ENCODE measurements at places on chromosomes 7 and 10. TPM values are rescaled to one million over a fixed set of nuclear protein-coding genes. Genes with fewer than 3 reads are reported as not detected.

- peak; percentile 37 for DNase-seq
Measured at GRCh38 chr10:117425974-117426566, 50.8 kb upstream of the PDZD8 start.

The HKDC1 gene
- total RNA-seq, result 0.03 TPM

DNA sequence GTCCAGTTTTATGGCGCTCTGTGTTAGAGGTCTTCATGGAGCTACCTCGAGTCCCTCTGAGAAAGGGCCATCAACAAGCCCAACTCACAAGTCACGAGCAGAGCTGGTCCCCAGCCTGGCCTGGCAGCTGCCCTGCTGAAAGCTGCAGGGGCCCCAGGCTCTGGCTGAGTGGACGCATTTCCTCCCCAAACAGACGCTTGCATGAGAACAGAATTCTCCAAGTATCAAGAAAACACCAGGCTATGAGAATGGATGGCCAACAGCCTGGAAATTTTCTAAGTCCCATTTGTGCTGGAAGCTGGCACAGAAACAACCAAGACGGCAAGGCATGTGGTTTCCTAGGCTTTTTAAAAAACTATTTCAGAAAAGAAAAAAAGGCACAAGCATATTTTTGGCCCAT is 114.8 kb downstream of the FAM53B start:
- no peak for DNase-seq

DNA sequence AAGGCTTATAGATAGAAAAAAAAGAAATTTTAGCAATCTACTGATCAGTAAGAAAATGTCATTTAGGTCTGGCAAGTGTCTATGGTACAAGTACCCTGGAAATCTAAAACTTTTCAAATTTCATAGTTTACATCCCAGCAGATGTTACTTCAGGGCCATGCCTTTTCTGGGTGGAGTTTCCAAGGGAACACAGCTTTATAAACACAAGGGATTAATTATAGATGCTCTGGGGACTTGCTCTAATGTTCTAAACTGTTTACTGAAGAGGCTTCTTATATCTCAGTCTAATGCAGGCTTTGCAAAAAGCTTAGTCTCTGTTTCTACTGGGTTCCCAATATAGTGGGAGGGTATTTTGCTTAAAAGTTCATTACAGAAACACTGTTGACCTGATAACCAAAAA is 3.1 kb downstream of the CD36 start:
- no peak for DNase-seq

- DNase-seq, result no peak
Measured at GRCh38 chr7:82714883-82715282, 271.3 kb upstream of the CACNA2D1 start.

The HMX2 gene
- 0.07 TPM for total RNA-seq

The MRLN gene
- total RNA-seq, result not detected

The ZYX gene
- 84.6 TPM for total RNA-seq

DNA sequence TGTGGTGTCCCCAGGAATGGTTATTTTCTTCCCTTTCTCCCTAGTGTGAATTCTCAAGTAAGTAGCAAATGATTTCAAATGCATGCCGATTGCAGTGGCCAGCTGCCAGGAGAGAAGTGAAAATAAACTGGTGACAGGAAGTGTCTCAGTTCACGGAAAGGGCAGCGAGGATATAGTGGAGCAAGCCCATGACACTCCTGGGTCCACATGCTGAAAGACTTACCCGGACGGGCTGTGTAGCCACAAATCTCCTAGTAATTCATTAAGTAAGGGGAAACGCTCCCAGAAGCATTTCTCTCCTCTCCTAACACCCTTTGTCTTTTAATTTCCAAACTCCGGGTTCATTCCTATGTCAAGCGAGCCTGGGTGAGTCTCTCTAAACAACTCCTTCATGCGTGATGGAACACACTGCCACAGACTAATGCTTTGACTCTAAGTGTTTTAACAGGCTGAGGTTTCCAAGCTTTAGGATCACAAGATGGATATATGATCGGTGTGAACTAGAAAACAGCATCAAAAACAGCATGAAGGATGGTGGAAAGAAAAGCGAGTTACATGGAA is 125.6 kb downstream of the CYP26A1 start:
- DNase-seq, result no peak

- DNase-seq, result no peak
Measured at GRCh38 chr7:128053023-128053422, 21.8 kb upstream of the LRRC4 start.

- no peak for DNase-seq
Measured at GRCh38 chr10:116683821-116684220, 58.5 kb downstream of the HSPA12A start.

GRCh38 chr10:96608805-96609204 is 22.0 kb upstream of the TM9SF3 start:
- DNase-seq, result no peak

The OR6B1 gene
- total RNA-seq, result not detected

The ADK gene
- 20.1 TPM for total RNA-seq

GRCh38 chr10:75910032-75910431 is 478.6 kb downstream of the LRMDA start:
- no peak for DNase-seq

GRCh38 chr10:79938728-79939406 is 10.0 kb downstream of the SFTPD start:
- no peak for DNase-seq

DNA sequence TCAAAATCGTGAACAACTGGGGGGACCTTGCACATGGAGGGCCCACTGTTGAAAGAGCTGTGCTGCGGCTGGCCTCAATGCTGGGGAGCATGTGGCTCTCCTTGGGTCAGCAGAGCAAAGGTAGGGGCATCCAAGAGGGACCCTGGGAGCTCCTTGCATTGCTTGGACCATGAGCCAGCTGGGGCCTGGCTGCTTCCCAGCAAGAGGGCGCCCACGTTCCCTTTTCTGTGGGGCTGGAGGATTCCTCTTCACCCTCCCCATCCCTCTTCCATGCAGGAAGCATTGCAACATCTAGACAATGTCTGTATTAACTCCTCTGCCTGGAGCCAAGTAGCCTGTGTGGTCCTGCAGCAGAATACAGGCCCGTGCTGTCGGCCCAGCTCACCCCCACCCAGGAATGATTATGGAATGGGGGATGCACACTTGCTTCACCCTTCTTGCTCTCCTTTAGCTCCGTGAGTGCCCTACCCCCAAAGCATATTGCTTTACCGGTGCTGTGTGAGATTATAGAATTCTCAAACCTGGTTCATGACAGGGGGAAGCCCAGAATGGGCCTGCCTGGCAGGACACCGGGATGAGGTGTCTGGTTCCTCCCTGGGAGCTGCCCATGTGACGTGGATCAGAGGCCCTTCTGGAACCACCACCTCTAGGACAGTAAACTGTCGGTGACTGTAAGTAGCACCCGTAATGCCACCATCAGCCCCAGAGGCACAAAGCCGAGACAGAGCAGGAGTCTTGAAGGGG is 61.9 kb downstream of the SYPL1 start:
- DNase-seq, result peak; percentile 65

- DNase-seq, result no peak
Measured at GRCh38 chr10:78914502-78915189, 154.1 kb upstream of the ZMIZ1 start.

GRCh38 chr10:16986406-16987205 is 143.0 kb downstream of the CUBN start:
- no peak for DNase-seq

The WEE2 gene
- not detected for total RNA-seq

The PLEKHS1 gene
- not detected for total RNA-seq

DNA sequence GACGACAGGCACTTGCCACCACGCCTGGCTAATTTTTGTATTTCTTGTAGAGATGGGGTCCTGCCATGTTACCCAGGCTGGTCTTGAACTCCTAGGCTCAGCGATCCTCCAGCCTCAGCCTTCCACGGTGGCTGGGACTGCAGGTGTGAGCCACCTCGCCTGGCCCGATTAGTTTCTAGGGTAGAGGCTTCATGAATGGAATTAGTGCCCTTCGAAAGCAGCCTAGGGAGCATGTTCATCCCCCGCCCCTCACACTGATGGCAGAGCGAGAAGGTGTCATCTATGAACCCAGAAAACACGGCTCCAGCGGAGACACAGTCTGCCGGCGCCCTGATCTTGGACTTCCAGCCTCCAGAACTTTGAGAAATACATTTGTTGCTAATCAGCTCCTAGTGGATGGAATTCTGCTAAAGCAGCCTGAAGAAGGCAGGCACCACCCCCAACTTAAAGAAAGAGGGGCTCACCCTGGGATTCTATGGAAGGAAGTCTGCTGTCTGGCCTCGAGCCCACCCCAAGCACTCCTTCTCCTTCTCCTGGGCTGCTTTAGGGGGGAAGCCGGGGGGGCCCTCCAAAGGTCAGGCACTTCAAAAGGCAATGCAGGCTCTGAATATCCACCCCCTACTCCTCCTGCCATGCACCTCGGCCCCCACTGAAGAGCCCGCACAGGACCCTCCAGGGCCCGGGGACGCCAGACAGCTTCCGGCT is 10.1 kb downstream of the PDGFA start:
- no peak for DNase-seq

DNA sequence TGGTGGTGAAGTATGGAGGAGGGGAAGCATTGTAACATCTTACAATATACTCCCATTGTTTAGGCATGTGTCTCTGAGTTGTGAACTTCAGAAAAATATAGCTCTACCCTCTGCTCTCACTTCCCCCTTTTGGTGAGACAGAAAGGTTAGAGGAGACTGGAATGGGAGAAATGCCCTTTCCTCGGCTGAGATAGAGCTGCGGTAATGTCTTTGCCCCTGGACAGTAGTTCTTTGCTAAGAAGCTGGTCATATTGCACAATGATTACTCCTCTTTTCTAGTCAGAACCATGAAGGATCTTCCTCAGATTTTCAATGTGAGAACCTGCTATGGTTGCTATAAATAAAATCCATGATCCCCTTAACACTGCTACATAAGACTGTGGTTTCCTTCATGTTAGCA is 171.0 kb downstream of the SEM1 start:
- DNase-seq, result no peak

GRCh38 chr7:34453150-34453549 is 204.9 kb upstream of the NPSR1 start:
- no peak for DNase-seq

DNA sequence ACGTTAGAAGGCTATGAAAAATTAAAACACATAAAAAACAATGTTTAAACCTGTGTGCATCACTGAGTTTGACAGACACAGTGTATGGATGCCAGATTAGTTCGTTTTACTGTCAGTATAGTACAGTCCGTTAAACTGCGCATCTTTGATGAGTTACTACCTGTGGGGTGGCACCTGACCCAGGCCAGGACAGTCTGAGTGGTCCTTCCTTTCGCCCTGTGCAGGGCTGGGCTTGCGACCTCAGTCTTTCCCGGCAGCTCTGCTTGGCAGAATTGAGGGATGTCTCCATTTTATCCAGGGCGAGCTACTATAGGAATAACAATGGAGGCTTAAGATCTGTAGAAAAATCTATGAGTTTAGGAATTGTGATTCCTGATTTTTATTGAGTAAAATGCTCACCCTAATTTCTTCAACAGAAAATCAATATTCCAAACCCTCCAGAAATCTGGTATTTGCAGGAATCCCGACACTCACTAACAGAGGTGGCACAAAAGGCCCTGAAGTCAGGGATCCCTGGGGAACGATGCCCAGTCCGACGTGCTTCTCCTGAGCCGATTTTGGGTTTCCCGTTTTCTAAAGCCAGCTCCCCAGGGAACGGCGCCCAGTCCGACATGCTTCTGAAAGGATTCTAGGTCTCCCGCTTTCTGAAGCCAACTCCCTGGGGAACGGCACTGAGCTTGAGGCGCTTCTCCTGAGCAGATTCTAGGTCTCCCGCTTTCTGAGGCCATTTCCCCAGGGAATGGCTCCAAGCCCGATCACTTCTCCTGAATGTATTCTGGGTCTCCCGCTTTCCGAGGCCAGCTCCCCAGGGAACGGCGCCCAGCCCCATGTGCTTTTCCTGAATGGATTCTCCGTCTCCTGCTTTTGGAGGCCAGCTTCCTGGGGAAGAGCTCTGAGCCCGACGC is 377.6 kb downstream of the DNAJB6 start:
- no peak for DNase-seq

The SYT15 gene
- total RNA-seq, result not detected

The NRCAM gene
- total RNA-seq, result 0.38 TPM

The RABGEF1 gene
- 21.7 TPM for total RNA-seq

The DPP6 gene
- 1.1 TPM for total RNA-seq

GRCh38 chr7:29237489-29237888 is 42.9 kb downstream of the CHN2 start:
- no peak for DNase-seq

The SLC39A12 gene
- total RNA-seq, result not detected

DNA sequence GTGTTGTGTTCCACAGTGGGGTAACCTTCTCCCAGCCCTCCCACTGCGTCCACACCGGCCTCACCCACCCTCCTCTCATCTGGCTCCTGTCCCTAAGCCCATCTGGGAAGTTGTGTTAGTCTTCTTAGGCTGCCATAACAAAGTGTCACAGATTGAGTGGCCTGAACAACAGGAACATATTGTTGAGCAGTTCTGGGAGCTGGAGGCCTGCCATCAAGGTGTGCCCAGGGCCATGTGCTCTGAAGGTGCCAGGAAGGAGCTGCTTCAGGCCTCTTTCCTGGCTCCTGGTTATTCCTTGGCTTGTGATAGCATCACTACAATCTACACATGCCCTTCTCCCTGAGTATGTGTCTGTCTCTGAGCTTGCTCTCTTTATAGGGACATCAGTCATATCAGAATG is 327.6 kb upstream of the COBL start:
- no peak for DNase-seq

The TDRD1 gene
- 0.14 TPM for total RNA-seq

DNA sequence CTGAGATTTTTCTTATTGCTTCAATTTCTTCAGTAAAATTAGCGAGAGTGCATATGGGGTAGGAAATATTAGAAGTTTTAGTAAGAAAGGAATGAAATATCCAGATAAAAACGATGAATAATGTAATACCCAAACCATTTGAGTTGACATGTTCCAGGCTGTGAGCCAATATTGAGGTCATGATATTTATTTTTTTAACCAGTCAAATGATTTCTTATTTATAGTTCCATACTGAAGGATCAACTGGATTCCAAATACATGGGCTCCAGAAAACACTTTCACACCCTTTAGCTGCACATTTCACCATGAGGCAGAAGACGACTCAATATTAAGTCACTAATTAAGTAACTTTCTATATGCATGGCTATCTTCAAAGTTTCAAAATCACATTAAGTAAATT is 312.5 kb downstream of the PPP1R3A start:
- DNase-seq, result no peak

DNA sequence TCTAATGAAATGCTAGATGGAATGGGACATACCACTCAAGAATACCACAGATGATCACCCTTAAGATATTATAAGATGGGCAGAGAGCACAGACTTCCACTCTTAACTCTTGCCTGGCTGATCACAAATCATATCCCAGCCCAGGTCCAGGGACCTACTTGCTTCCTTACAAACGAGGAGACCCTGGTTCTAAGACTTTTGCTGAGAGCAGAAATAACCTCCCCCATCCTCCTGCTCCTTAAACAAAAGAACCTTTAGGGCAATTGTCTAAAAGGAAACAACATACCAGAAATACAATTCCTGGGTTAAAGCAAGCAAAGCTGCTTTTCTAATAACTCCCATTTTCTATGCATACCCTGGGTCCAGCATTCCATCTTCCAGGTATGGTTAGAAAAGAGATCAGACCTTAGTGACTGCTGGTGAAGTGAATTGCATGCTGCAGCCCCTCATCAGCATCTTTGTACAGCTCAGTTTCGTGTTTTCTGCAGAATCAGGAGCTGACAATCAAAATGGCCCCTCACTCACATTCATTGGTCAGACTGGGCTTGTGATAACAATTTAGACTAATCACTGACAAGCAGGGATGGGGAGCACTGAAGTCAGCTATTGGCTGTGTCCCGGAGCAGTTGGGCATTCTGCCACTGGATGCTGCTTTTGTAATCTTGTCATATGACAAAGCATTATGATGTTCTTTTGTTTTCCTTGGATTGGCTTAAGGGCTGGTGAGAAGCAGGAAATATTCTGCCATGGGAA is 14.6 kb downstream of the IFIT3 start:
- no peak for DNase-seq

All from H7 (cell line).